Activated T-helper 1 cell treated with anti-CD3 and anti-CD28 coated beads, Interleukin-2, amount 50 U/mL, for 16 hours (primary cell): ENCODE measurements at places on chromosomes 4 and X.

DNA sequence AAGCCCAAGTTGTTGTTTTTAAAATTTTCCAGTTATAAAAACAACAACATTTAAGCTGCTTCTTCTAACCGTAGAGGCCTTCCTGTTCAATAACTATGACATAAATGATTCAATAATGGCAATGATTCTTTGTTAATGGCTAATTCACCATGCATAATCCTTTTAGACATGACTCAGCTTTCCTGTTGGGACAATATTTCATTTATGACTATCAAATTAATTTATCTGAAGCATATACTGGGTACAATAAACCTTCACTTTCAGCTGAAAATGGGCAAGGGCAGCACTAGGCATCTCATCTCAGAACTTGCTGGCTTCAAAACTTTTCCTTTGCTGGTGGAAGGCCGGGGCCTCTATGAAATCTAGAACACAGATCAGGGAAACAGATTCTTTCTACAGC, 38.9 kb downstream of the TBC1D9 start:
- no peak for DNase-seq

GRCh38 chr4:577499-578450, 1.7 kb upstream of the TMEM271 start:
- no peak for DNase-seq

- DNase-seq = no peak
Observed at GRCh38 chr4:17358241-17358640, 153.6 kb downstream of the QDPR start.

GRCh38 chrX:68112321-68112720, 321.0 kb downstream of the OPHN1 start:
- DNase-seq = no peak

DNA sequence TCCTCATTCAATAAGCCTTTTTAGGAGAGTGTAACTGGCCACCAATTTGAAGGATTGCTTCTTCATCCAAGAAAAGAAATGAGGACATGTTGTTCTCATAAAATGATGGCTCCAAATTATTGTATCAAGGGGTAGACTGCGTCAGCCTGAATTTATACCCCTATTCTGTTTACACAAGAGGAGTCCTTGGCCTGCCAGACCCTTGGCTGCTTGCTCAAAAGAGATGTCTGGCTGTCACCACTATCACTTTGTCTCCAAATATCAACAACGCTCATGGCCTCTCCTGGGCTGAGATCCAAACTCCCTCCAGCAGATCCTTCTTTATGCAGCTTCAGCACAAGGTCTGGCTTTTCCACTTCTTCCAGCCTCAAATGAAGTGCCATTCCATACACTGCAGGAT, 127.9 kb downstream of the OR13H1 start:
- no peak for DNase-seq

DNA sequence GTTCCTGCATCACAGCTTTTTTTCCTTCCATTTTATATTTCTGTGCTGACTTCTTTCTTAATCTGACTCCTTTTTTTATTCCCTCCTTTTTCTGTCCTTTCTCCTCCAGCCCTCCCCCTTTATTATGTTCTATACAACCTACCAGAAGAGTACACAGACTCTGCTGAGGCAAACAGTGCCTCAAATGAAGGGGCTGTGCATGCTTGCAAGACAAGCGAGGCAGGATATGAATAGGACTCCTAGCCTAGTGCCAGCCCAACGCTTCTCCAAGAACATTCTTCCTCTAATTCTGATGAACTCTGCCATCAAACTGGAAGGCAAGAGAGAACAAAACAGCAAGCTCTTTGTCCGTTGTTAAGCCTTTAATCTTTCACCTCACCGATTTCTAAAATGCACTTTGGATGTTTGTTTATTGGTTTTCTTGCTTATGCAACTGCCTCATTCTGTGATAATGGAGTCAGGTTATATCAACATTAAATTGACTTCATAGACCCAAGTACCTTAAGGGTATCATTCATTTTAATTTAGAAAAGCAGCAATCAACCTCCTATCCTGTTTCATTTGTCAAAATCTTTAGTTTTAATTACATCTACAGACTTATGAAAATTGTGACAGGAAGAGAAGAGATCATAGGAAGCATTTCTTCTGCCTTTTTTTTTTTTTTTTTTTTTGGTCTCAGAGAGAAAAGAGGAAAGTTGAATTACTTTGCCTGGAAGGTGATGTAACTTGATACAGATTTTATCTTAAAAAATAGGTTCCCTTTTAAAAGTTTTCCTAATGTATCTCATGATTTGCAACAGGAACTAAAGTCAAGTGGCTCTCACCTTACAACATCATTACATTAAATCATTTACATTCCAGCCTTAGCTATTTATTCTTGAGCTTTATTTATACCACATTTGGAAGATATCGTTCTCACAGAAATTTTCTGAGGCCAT, 284.7 kb upstream of the FTHL17 start:
- DNase-seq = no peak

- DNase-seq = no peak
Observed at GRCh38 chr4:118357601-118358000, 4.8 kb upstream of the PRSS12 start.

DNA sequence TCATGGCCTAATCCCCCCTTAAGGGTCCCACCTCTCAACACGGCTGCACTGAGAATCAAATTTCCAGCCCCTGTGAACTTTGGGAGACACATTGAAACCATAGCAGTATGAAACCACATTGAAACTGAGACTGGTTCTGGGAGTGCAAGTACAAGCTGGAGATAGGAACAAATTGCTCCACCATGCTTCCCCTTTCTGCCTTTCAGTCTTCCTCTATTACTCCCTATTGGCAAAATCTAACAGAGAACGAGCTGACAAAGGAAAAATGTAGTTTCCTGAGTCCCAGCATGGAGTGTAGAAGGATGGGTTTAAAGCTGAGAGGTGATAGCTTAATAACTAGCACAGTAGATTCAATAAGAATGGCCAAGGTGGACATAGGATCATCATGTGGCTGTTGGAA, 161.7 kb upstream of the RPL34 start:
- DNase-seq = no peak

GRCh38 chr4:104447294-104447693, 47.4 kb downstream of the CXXC4 start:
- no peak for DNase-seq

DNA sequence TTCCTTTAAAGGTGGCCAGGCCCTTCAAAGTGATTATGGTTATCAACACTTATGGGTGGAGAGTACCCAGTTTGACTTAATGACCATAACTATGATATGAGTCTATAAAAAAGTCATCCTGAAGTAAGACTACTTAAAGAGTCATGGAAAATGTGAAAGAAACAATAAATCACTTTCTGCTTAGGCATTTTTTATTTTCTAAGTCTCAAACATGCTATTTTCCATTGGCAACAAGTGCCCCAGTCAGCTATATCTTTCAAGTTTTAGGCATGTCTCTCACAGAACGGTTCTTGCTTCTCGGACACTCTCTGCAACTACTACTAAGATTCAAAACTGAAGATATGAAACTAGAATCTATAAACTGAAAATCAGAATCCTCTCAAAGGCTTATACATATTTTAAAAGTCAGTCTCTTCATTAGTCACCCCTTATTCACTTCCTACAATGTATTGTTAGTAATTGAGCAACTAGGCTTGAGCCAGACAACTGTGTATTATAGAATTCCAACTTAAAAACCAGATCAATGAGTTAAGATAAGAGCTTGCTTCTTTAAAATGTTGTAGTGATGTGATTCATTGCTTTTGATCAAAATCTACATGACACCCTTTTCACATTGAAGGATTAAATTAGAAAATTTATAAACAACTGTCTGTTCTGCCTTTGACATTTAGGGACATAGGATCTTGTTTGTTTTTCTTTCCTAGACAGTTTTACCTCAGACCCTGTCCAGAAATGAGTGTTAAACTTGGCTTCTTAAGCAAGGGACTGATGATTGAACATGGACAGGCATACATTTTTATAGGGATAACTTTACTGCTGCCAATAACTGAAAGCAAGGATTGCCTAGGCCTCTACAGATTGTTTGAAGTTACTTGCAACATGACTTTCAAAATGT, 2.9 kb downstream of the ANTXR2 start:
- DNase-seq = no peak

- DNase-seq = no peak
Observed at GRCh38 chr4:94507708-94508107, 56.0 kb downstream of the PDLIM5 start.

GRCh38 chr4:149161247-149161646, 654.4 kb downstream of the IQCM start:
- DNase-seq = no peak

GRCh38 chr4:4666187-4666586, 124.3 kb upstream of the STX18 start:
- no peak for DNase-seq

DNA sequence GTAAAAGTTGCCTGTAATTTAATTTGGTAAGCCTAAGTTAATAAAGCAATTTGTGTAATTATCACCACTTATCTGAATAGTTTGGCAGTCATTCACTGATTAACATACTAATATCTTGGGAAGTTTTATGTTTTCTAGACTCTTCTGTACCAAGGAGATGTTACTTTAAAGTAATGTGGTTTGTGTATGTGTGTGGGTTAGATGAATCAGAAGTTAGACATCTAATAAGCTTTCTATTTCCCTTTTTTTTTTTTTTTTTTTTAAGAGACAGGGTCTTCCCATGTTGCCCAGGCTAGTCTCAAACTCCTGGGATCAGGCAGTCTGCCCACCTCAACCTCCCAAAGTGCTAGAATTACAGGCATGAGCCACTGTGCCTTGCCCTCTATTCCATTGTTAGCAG, 5.3 kb downstream of the SLAIN2 start:
- no peak for DNase-seq

DNA sequence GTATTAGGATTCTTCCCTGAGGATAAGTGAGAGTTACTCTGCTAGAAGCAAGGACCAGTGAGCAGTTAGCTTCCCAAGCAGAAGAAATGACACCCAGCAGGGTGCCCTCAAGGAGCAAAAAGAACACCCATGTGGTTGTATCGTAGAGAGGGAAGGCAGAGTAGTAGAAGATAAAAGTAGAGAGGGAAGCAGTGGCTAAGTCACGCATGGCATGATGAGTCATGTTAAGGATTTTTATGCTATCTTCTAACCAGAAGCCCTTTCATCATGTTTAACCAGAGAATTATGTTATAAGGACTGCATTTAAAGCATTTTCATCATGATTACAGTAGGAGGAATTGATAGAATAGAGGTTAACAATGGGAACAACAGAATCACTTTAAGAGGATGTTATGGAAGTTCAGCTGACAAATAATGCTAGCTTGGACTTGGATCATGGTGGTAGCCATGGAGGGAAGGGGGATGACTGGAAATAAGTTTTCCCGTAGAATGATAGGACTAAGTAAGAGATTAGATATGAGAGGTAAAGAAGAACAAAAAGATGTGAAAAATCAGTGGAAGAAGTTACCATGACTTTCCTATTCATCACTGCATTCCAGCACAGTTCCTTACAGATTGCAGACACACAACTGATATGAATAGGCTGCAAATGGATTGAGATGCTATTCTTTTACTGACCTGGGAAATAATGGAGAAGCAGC, 383.5 kb upstream of the INTU start:
- no peak for DNase-seq

DNA sequence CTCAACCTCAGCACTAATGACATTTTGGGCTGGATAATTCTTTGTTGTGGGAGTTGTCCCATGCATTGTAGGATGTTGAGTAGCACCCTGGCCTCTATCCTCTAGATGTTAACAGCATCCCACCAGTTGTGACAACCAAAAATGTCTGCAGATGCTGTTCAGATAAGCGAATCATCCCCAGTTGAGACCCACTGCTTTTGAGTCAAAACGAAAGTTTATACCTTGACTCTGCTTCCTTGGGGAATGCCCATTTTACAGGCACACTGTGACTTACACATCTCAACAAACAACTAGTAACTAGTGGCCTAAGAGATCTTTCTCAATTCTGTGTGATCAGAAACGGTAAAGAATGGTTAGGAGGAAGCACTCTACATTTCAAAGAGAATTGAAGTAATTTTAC, 37.0 kb downstream of the SEPSECS start:
- no peak for DNase-seq

- DNase-seq = no peak
Observed at GRCh38 chr4:42412251-42412650, 15.0 kb downstream of the SHISA3 start.

GRCh38 chrX:9980927-9981326, 13.8 kb downstream of the CLDN34 start:
- DNase-seq = no peak

- DNase-seq = no peak
Observed at GRCh38 chr4:16783119-16783518, 115.3 kb downstream of the LDB2 start.

DNA sequence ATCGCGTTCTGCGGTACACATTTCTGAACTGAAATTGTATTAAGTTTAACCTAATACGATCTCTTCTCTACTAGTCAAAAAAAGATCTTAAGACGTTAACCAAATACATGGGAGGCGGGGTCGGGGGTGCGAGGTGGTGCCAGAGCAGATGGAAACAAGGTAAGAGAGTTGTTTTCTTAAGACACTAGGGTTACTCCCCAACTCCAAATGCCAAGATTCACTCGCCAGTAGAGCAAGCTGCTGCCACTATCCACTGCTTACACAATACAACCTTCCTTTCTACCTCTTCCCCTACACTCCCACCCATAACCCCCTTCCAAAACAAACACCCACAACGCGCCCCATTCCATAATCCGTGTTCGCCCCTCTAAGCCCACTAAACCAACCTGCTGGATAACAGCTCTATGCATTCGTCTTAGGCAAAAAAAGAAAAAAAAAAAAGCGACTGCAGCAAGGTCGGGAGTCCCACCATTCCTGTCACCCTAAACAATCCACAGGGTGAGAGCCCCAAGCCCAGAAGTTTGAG, 1.3 kb downstream of the LCORL start:
- DNase-seq = no peak

GRCh38 chr4:147717878-147718277, 14.0 kb upstream of the ARHGAP10 start:
- DNase-seq = no peak

GRCh38 chr4:108762559-108763225, at the start of gene ETNPPL:
Gene ETNPPL, minus strand, starts transcription at chr4:108763053. Its CDS starts 155 bp downstream, at chr4:108762898.
- DNase-seq = no peak

- no peak for DNase-seq
Observed at GRCh38 chr4:169307576-169307975, 36.8 kb upstream of the SH3RF1 start.

- no peak for DNase-seq
Observed at GRCh38 chrX:103149652-103150051, 56.7 kb upstream of the NXF3 start.

GRCh38 chrX:47743504-47743903, 84.5 kb upstream of the UXT start:
- DNase-seq = no peak

GRCh38 chr4:12178614-12179610, 750.2 kb upstream of the HS3ST1 start:
- no peak for DNase-seq

- DNase-seq = no peak
Observed at GRCh38 chr4:113881256-113881655, 98.2 kb downstream of the ARSJ start.

GRCh38 chrX:12949927-12950656, 24.8 kb upstream of the TMSB4X start:
- peak; percentile 80 for DNase-seq

DNA sequence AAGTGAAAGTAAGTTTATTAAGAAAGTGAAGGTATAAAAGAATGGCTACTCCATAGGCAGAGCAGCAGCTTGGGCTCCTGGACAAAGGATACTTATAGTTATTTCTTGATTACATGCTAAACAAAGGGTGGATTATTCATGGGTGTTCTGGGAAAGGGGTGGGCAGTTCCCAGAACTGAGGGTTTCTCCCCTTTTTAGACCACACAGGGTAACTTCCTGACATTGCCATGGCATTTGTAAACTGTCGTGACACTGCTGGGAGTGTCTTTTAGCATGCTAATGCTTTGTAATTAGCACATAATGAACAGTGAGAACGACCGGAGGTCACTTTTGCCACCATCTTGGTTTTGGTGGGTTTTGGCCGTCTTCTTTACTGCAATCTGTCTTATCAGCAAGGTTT, 557.6 kb downstream of the SPRY1 start:
- DNase-seq = no peak
